ENCODE measurements at places on chromosomes 11 and 22. TPM values are rescaled to one million over a fixed set of nuclear protein-coding genes. Genes with fewer than 3 reads are reported as not detected.

Gene ACER3
- 13.1 TPM for total RNA-seq

Gene MRGPRE
- not detected for total RNA-seq

Gene HBG1
- total RNA-seq: not detected

Gene TCN1
- not detected for total RNA-seq

Gene IFITM10
- 1.5 TPM for total RNA-seq

Gene CHKB
- 110 TPM for total RNA-seq

- no peak for DNase-seq
Observed at GRCh38 chr11:81970886-81971285, 762.8 kb downstream of the FAM181B start.

DNA sequence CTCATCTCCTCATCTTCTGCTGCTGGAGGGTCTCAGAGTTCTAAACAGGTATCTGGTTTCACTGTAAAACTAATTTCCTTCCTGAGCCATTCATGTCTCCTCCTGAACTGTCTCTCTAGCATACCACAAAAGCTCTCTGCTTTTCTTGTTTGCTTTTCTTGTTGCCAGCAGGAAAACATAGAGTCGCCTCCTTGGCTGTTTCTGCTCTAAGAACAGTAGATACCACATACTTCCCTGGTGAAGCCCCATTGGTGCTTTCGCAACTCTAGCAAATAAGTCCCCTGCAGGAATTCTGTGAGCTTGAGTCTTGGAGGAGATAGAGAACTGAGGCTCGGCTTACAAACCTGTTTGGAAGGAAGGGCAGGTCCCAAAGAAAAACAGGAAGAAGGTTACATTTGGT lies 7.0 kb downstream of the DIXDC1 start:
- DNase-seq: no peak

GRCh38 chr11:35321532-35322317 lies 97.6 kb downstream of the SLC1A2 start:
- no peak for DNase-seq

GRCh38 chr22:36891646-36892045 lies 21.8 kb upstream of the CSF2RB start:
- DNase-seq: no peak

- no peak for DNase-seq
Observed at GRCh38 chr11:70707821-70708220, 309.5 kb downstream of the CTTN start.

GRCh38 chr11:33001751-33002542 lies 13.7 kb upstream of the DEPDC7 start:
- no peak for DNase-seq

DNA sequence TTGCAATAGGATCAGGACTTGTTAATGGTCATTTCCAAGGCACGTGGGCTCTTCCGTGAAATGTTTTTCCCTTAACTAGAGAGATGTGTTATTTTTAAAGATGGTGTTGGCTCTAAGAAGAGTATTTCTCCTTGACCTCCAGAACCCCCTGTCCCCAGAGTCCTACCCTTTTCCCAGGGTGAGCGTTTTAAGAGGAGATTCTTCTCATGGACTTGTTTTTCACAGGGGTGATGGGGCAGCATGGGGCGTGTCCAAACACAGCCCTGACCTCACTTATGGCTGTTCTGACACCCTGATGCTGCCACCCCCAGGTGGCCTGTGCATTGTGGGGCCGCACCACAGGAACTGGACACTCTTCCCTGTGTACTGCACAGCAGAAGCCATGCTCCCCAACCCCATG lies 335.7 kb downstream of the TBC1D22A start:
- DNase-seq: no peak

GRCh38 chr22:20982563-20982882 lies 426 bp downstream of the LZTR1 start:
- no peak for DNase-seq

DNA sequence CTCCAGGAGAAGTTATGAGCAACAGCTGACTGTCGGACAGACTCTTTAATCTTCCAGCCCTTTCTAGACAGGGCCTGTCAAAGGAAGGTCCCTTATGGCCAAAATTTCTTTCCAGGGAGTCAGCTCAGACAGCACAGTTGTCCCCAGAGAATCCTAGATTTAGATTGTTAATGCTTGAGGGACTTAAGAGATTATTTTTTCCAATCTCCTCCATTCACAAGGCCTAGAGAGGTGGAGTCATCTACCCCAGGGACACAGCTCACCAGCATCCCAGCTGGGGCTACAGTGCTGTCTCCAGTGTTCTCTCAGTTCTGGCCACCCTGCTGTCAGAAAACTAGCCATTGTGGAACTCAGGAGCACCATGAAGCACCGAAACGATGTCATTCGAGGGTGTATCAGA lies 7.8 kb downstream of the DSCAML1 start:
- DNase-seq: no peak

DNA sequence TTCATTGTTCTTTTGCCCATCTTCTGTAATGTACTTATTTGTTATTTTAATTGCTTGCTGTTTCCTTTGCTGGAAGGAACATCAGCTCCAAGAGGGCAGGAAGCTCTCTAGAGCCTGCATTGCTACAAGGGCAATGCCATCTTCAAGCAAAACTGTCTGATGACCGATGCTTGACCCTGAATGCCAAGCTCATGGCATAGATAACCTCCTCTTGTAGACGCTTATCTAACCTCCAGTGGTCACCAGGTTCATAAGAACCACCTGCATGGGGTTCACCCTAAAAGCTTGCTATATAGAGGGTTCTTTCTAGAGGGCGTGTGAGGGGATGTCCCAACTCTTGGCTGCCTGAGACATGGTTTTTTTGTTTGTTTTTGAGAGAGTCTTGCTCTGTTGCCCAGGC lies 16.5 kb downstream of the FADS3 start:
- DNase-seq: no peak

- no peak for DNase-seq
Observed at GRCh38 chr11:79262221-79262620, 178.6 kb downstream of the TENM4 start.

DNA sequence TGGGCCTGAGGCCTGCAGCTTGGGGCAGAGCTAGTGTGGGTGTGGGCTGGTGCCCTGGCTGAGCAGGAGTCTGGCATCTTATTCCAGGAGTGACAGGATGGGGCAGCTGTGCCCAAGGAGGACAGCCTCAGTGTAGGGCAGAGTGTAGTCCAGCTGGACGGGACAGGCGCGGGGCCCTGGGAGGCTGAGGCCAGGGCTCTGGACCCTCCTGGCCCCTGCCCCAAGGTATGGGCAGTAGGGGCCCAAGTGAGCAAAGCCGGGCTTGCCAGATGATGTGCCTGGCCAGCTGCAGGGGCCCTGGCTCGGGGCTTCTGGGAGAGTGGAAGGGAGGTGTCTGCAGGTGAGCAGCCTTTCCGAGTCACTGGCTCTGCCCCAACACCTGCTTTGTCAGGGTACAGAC lies 1190.9 kb downstream of the BRD1 start:
- no peak for DNase-seq

DNA sequence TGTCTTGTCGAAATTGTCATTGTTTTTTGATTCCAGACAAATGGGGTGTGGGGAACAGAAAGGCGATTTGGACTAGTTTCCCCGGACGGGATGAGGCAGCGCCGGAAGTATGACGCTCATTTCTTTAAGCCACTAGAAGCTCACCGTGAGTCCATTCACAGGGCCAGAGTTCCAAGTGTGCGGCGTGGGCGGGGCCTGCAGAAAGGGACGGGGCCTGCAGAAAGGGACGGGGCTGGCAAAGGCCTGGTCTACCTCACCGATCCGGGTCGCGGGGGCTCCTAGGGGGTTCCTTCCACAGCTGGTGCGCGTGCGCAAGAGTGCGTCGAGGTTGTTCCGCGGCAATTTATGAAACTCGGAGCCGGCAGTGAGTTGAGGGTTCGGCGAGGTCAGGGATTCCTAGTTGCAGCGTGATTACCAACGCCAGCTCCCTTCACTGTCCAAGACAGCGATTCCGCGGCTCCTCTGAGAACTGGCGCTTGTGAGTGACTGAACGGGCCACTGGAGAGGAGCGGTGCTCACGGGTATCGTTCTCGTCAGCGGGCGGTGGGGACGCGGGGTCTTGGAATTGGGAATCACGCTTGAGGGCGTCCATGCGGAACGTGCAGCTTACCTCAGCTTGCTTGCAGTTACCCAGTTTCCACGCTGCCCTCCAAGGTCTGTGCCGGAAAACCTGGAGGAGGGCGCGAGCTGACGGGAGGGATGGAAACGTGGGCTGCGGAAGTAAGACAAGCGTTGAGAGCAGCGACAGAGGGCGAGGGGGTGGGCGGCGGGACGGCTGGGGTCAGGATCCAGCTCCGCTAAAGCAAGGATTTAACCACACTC lies at the start of gene ZNF215:
Gene ZNF215 (plus strand): TSS at position 219 of the 822 bp plus-strand sequence. CDS start 5,847 bp downstream, outside the sequence.
- peak; percentile 67 for DNase-seq

DNA sequence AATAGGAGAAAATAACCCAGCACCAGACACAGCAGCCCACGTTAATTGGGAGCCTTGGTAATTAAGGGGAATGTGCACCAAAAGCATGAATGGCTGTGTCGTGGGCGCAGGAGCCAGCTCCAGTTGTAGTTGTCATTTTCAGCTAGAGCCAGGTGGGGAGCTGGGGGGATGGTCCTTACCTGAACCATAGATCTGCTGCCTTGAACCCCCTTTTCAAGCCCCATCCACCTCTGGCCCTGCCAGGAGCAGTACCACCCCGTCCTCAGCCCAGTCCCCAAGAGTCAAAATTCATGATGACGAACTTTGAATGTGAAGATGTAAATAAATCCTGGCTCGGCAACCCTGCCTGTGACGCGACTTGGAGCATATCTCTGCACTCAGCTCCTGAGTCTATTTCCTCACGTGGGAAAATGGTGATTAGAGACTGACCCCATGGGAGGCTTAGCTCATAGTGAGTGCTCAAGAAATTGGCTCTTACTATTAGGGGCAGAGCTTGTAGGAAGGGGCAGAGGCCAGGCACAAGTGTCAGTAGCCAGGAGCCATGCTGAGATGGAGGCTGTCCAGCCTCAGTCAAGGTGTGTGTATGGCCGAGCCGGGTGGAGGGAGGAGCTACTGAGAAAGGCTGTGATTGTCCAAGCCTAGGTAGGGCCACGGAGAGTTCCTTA lies 794 bp upstream of the FXYD6 start:
- no peak for DNase-seq

- no peak for DNase-seq
Observed at GRCh38 chr11:69661413-69661715, 13.8 kb downstream of the LTO1 start.

- DNase-seq: no peak
Observed at GRCh38 chr22:16866167-16866566, 41.0 kb upstream of the XKR3 start.

DNA sequence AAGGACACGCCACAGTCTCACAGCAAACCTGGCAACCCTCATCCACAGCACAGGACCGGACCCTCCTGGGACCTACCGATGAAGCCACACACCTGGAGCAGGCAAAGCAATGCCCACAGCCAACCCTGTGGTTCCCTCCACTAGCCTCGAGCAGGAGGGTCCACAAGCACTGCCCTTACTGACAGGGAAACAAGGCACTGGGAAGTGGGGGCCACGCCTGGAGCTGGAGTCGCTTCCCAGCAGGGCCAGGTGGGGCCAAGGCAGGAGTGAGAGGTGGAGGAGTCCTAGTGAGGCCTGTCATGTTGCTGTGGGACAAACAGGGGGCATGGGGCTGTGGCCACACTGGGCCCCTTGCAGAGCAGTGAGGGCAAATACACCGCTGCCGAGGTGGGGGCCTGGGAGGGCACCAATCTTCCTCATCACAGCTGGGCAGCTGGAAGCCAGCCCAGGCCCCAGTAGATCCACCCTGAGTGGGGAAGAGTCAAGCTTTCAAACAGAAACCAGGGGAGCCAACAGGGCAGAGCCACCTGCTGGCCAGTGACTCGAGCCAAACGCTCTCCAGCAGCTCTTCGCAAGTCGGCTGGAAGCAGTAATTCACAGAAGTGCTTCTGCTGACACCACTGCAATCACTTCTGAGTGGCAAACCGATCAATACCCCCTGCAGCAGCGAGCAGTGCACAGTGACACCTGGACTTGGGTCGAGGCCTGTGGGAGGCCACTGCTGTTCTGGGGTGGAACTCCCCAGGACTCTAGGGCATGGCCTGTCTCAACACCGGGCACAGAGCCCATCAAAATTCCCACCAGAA lies 13.7 kb downstream of the SULT4A1 start:
- DNase-seq: no peak

DNA sequence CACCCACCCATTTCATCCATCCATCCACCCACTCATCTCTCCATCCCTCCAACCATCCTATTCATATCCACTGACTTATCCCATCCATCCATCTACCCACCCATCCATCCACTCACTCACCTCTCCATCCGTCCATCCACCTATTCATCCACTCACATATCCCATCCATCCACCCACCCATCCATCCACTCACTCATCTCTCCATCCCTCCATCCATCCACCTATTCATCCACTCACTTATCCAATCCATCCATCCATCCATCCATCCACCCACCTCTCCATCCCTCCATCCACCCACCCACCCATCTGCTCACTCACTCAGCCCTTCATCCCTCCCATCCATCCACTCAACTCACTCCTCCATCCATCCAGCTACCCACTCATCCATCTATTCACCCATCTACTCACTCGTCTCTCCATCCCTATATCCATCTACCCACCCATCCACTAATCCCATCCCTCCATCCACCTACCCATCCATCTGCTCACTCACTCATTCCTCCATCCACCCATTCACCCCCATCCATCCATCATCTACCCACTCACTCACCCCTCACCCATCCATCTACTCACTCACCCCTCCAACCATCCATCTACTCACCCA lies 36.2 kb downstream of the TRMU start:
- no peak for DNase-seq

DNA sequence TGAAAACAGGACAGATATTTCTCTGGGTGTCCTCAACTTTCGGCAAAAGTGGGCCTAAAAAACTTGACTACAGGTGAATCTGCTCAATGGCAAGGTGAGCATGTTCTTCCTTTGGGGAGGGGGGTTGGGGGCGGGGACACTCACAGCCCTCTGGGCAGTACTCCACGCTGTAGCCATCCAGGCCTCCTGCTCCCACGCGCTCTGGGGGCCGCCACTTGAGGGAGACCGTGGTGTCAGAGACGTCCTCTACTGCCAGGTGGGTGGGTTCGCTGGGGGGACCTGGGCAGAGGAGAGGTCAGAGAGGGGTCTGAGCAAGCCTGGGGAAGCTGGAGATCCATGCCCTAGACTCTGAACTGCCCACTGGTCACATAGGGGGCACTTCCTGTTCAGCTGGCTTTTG lies 16.8 kb downstream of the MYBPC3 start:
- DNase-seq: no peak

DNA sequence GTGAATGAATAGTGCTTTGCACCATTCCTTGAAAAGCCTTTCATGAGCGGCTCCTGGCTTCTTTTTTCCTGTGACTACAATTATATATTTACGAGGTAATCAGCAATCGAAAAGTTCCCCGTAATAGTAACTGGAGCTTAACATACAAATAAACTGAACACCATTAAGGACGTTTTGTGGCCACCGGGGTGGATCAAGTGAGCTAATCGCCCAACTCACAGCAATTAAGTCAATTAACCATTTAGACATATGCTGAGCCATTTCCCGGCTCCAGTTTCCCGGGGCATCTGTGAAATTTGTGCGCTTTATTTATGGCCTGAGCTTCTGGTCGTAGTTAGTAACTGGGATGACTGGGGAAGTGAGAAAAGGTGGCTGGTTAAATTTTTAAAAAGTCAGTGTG lies 465.2 kb downstream of the MIAT start:
- DNase-seq: no peak

DNA sequence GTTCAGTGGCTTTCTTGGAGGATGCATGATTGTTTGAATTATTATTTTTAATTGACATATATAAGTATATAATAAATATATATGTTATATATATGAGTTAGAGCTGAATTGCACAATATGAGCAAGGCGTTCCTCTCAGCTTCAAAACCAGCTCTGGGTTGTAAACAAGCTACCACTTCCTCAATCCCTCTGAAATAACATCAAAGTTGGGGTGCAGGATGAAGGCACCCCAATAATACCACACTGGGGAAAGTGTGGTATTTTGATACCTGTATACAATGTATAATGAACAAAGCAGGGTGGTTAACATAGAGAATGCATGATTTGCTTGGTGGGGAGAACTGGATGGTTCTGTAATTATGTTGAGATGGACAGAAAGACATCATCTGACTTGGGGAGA lies 1.7 kb upstream of the SORL1 start:
- no peak for DNase-seq

Data from activated T-cell treated with anti-CD3 and anti-CD28 coated beads, Interleukin-2, amount 50 U/mL, for 72 hours (primary cell).